Left colon (tissue), 2 donors: ENCODE measurements at places on chromosomes 12 and 14. TPM values are rescaled to one million over a fixed set of nuclear protein-coding genes. Genes with fewer than 3 reads are reported as not detected.

DNA sequence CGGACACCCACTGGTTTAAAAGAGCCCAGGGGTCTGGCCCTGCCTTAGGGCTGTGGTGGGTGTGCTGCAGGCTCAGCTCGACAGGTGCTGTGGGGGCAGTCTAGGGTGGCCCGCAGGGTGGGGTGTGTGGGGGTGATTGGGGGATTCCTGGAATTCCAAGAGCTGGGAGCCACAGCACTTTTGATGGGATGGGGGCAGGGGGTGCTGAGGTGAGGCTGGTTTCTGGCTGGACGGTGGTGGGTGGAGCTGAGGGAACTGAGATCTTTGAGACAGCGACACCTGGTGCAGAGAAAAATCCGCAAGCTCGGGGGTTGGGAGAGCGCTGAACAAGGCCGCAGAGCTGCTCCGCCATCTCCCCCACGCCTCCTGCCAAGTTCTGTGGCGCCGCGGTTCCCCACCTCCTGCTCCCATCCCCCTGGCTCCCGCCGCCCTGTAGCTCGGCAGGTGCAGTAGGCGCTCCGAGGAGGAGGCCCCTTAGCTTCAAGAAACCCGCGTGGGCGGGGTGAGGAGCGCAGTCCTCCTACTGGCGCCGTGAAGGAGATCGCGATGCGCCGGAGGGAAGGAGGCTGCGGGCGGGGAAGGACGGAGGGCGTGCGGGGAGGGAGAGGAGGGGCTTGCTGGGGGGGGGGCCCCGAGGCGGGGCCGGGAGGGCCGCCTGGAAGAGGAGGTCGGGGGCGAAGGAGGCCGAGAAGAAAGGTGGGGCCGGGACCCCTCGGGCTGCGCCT, 1.3 kb upstream of the TEDC1 start:
- peak; percentile 90 for DNase-seq

DNA sequence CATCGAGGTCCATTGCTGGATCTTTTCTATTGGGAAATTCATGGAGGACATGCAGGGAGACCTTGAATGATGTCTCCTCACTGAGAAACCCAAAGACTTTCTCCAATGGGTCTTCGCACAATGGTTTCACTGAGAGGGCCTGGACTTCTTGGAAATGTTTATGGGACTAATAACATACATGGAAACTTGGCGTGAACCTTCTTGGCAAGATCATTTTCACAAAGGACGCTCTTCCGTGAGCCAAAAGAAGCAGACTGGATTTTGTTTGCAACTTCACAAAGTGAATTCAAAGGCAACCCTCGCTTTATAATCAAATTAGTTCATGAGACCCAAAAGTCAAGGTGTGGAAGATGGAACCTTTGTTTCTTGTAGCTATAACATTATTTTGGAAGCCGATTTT, 154.4 kb downstream of the TMEM132C start:
- DNase-seq, result no peak

GRCh38 chr12:59398164-59398563, 197.7 kb upstream of the SLC16A7 start:
- DNase-seq, result no peak

- no peak for DNase-seq
These were observed 17.4 kb upstream of the PRB2 start for GRCh38 chr12:11412731-11413130.

DNA sequence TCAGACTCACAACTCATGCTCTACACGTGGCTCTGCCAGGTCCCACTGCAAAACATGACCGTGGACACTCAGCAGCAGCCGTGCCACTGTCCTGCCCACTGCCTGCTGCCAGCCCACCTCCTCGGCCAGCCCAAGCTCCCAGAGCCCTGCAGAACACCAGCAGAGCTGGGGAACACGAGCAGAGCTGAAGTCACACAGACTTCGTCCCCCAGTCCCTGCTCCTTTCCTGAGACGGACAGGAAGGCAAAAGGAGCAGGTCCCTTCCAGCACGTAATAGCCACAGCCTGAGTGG, 152.1 kb downstream of the DPF3 start:
- DNase-seq, result no peak

DNA sequence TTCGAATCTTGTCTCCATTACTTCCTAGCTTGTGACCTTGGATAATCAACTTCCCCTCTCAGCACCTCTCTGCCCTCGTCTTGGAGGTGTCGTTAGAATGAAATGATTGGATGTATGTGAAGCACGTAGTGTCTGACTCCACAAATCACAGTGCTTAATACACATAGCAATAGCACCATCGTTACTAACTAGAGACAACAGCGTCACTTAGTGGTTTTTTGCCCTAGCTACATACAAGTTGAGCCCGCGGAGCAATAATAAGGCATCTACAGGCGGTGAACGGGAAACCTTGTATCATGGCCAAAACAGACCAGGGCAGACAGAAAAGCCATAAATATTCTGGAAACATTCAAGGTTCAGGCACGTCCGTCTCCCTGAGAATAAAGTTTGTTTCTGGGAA, 154.9 kb downstream of the ASCL4 start:
- DNase-seq, result no peak

- DNase-seq, result no peak
These were observed 3.0 kb downstream of the ERO1A start for GRCh38 chr14:52692248-52692962.

GRCh38 chr12:40946612-40947194, 241.4 kb upstream of the PDZRN4 start:
- DNase-seq, result no peak

GRCh38 chr12:79067977-79068376, 203.4 kb downstream of the SYT1 start:
- DNase-seq, result no peak

DNA sequence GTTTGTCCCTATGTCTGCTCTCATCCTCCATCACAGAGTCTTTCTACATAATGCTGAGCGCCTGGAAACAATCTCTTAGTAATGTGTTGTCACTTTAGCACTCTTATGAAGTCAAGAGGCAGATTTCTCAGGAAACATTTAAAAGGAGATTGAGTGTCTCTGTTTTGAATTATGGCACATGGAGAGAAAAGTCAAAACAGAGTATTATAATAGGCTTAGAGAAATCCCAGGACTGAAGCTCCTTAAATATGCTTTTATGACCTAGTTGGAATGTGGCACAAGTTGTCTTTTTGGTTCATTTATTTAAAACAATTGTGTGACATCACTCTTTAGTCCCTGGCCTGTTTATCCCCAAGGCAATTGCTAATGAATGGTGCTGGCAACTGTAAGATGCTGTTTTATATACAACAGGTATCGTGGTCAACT, 117.8 kb upstream of the HIF1A start:
- DNase-seq, result no peak

DNA sequence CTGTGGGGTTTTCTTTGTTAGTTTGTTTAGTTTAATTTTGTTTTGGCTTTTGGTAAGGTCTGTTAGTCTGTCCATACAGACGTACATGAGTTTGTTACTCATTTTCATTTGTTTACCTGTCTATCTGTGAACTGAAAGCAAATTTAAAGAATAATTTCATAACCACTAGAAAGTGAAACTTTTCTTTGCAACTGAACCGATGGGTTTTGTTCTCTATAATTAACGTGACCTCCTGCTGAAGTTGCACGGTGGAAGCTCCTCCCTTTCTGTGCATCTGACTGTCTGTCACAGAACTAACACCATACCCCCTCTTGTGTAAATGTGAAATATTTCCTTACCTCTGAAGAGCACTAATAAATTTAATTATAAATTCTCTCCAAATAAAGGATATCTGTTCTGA, 595.5 kb downstream of the GALC start:
- DNase-seq, result no peak

GRCh38 chr12:49962861-49963765, 1.4 kb downstream of the AQP5 start:
- peak; percentile 51 for DNase-seq

DNA sequence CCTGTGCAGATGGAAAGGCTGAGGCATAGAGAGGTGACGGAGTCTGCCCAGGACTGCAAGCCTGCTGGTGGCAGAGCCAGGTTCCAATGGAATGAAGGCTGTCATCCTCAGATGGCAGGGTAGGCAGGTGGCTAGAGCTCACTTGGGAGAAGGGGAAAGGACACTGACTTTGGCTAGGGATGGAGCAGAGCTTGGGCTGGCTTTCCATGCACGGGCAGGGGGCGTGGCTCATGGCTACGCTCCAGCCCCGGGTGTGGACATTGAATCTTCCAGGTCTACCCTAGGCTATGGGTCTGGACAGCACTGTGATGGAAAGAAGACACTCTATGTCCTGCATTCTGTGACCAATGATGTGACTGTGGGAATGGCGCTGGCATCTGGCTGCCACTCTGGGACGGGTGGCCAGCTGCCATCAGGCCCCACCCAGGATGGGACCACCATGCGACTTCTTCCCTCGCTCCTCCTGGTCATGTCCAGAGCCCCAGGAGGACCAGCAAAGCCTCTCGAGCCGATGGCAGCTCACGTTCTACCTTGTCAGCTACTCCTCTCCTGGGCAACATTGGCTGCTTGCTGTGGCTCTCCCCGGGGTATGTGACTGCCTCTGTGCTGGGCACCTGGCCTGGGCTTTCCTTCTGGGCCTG, 398.7 kb downstream of the TMEM121 start:
- peak; percentile 7 for DNase-seq

DNA sequence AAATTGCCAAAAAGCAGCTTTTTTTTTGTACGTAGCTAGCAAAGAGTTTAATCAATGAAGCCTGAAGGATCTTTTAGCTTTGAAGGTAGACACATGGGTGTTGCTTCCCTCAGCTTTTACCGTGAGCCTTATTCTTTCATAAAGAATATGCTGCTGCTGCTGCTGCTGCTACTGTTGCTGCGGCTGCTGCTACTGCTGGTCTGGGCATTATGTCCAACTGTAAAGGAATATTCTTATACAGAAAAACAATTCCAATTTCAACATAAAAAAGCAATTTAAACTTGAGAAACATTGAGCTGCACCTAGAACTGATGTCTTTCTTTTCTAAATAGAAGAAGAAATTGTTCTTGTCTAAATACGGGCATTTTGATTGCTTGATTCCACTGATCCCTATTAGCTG, 38.9 kb upstream of the PPP1R12A start:
- no peak for DNase-seq

DNA sequence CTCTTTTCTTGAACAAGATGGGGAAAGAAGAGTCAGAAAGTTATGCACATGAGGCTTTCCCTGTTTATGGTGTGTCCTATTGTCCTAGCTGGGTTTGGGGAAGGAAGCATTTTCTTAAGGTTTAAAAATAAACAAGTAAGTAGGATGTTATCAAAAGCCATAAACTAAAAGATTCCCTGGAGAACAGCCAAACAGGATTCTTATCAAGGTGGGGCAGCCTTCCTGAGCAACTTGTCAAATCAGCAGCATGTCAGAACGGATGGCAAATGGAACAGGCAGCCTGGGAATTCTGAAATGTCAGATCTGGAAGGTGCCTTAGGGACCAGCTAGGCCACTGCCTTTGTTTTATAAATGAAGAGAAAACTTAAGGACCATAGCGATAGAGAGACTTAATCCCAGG, 152.2 kb upstream of the RGS6 start:
- DNase-seq, result no peak

GRCh38 chr14:54105406-54105805, 148.8 kb upstream of the BMP4 start:
- DNase-seq, result no peak

GRCh38 chr14:24310646-24311604, at the start of gene LTB4R:
Gene LTB4R (plus strand): TSS chr14:24311502. CDS start chr14:24315652, 4,150 bp downstream.
- peak; percentile 74 for DNase-seq

DNA sequence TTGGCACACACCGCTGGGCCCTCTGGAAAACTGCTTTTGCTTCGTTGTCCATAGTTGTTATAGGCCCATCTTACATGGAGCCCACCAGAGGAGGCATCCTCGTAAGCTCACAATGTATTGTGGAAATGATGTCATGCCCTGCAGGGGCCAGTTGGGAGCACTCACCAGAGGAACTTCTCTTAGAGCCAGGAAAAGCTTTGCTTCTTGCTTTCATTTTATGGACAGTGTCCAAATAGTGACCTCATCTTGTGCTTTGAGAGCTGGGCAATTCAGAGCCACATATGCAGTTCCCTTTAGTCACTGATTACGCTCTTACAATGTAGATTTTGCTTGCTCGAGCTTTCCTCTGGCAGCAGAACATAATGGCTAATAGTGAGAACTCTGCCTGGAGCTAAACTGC, 275.6 kb downstream of the AACS start:
- peak; percentile 29 for DNase-seq

DNA sequence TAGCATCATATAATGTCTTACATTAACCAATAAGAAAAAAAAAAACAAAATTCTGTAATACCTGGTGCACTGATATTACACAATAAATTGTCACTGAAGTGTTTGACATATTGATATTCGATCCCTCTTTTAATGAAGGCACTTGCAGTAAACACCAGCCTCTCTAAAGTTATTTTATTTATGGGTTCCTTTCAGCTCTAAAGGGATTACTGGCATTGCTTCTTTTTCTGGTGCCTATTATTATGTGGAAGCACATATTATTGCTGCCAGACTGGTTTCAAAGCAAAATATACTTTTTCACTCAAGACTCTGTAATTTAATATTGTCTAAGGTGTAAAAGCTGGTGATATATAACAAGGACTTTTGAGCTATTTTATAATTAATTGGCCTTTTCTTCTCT, 1090.5 kb downstream of the TRHDE start:
- no peak for DNase-seq

DNA sequence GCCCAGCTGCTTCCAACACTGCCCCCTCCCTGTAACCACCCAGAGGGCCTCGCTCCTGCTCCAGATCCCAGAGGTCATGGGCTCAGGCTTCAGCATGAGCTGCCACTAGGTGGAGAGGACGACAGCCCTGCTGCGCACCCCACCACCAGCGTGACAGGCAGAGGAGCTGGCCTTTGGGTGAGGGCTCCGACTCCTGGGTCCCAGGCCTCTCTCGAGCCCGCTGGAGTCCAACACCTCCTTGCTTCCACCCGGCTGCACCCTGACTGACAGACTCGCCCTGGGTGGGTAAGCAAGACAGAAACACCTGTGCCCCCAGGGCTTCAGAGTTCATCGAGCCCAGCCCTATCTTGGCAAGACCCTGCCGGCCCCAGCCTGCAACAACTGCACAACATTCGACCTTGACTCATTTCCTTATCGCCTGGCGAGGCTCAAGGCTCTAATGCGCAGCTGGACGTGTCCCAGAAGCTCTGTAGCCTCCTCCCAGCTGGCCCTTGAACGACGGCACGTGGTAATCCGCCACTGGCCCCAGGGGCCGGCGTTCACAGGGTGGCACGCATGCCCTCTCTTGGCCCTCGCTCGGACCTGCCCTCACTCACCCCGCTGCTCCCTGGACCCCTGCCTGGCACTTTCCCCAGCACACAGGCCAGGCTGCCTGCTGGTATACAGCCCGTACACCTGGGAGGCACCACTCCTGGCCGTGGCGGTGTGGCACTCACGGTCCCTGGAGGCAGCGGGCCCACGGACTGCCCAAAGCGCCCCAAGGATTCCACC, 28.0 kb downstream of the VPS37B start:
- peak; percentile 78 for DNase-seq

The SLC38A4 gene
- 8.0 TPM for total RNA-seq

The TPH2 gene
- total RNA-seq, result not detected

The DNAAF2 gene
- total RNA-seq, result 13.5 TPM

The MYF6 gene
- total RNA-seq, result not detected

The UNC119B gene
- 15.1 TPM for total RNA-seq

The REM2 gene
- 0.58 TPM for total RNA-seq

The CCNB1IP1 gene
- 28.8 TPM for total RNA-seq

The SLCO1B1 gene
- not detected for total RNA-seq

The ADAM21 gene
- total RNA-seq, result not detected

The SLC10A1 gene
- not detected for total RNA-seq

The OR6C6 gene
- not detected for total RNA-seq

The GLS2 gene
- total RNA-seq, result 0.53 TPM

The LGR5 gene
- 4.5 TPM for total RNA-seq

The TAS2R42 gene
- not detected for total RNA-seq

The RNASE3 gene
- total RNA-seq, result not detected

The DDHD1 gene
- total RNA-seq, result 9.0 TPM

The SERPINA12 gene
- total RNA-seq, result not detected

The C3AR1 gene
- total RNA-seq, result 2.1 TPM

The RTN1 gene
- 1.5 TPM for total RNA-seq

The RPL10L gene
- 9.6 TPM for total RNA-seq

The CAPS2 gene
- 5.9 TPM for total RNA-seq

The MGAT2 gene
- total RNA-seq, result 70.4 TPM

The TAS2R14 gene
- 2.1 TPM for total RNA-seq
